ENCODE measurements at places on chromosomes 6 and 20. TPM values are rescaled to one million over a fixed set of nuclear protein-coding genes. Genes with fewer than 3 reads are reported as not detected.
A peak's percentile ranks its signal among the peaks of the same experiment; 100 is the strongest.

Gene TTK
- 34.4 TPM for total RNA-seq

Gene RNF217
- total RNA-seq = 2.0 TPM

Gene OSTM1
- total RNA-seq = 43.3 TPM

- H3K36me3 ChIP-seq = peaks cover 69% of the 10 kb centered on the region
- H3K4me1 ChIP-seq = peaks cover 19% of the 10 kb centered on the region
- no peak overlapping the region for H3K4me3 ChIP-seq
- no peak for DNase-seq
These were observed 17.9 kb upstream of the ZBTB2 start for GRCh38 chr6:151409260-151409659.

- H3K4me1 ChIP-seq = peaks cover 42% of the 10 kb centered on the region
- H3K27me3 ChIP-seq = no peaks in the 10 kb centered on the region
- peak; percentile 31 for DNase-seq
- H3K27ac ChIP-seq = peak overlapping the region; percentile 62
These were observed 129.8 kb downstream of the PREX1 start for GRCh38 chr20:48697845-48698491.

DNA sequence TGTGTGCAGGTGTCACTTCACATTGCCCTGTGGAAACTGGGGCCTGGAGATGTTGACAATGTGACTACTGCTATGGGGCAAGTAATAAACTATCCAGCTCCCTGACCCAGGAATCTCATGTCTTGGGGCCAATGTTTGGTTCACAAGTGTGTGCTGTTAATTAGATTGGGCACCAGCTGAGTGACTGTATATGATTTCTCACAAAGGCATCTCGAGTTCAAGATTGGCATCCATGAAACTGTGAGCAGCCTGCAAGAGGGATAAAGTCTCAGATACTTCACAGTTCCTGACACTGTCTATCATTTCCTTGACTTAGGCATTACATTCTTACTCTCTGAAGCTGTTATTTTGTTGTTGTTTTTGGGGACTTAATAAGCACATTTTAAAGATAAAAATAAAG, 264.0 kb downstream of the PRKN start:
- no peak overlapping the region for H3K27ac ChIP-seq
- no peak for DNase-seq
- H3K4me3 ChIP-seq = no peak overlapping the region

All from activated CD4-positive, alpha-beta memory T cell treated with anti-CD3 and anti-CD28 coated beads, Interleukin-2, amount 10 ng/mL, durations not matched to agents 7 days and 5 days (primary cell).